Activated T-helper 1 cell treated with anti-CD3 and anti-CD28 coated beads, Interleukin-2, amount 50 U/mL, for 16 hours (primary cell): ENCODE measurements at places on chromosomes 7 and 10.

GRCh38 chr7:28358423-28358868 lies 53.9 kb upstream of the CREB5 start:
- DNase-seq: no peak

- no peak for DNase-seq
Measured at GRCh38 chr10:77034795-77035194, 602.8 kb downstream of the KCNMA1 start.

GRCh38 chr10:63071145-63071544 lies 62.0 kb upstream of the NRBF2 start:
- DNase-seq: no peak

GRCh38 chr7:18175801-18176450 lies 148.3 kb upstream of the PRPS1L1 start:
- DNase-seq: no peak

GRCh38 chr7:84803979-84804378 lies 382.9 kb downstream of the SEMA3D start:
- DNase-seq: no peak

DNA sequence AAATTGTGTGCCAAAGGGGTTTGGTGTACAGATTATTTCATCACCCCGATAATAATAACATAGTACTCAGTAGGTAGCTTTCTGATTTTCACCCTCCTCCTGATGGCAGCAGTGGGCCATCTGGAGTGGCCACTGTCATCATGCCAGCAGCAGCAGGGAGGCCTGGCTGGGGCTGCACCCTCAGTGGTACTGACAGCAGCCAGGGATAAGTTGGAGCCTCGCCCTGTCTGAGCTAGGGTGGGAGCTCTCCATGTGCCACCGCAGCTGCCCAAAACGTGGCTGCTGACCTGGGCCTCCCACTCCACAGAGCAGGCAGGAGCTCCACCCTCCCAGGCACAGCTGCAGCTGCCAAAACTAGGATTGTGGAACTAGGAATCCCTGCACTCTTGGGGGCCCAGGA lies 700.8 kb upstream of the KCND2 start:
- no peak for DNase-seq

DNA sequence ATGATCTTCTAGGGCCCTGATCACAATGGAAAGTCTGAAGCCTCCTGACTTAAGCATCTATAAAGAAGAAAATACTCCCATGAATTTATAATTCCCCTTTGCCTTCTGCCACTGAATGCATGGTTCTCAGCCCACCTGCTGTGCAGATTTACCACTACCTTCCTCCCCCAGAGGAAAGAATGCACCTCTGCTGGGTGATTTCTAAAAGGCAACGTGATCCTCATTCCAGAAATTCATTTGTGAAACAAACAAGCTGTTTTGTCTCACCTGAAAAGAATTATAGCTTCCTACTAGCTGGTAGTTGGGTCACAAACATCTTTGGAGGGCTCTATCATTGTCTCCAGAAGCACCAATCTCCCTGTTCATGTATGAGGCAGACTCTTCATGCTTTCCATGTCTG lies 320.2 kb downstream of the CDC14C start:
- DNase-seq: no peak
